ENCODE measurements at places on chromosomes 2 and 18.
A peak's percentile ranks its signal among the peaks of the same experiment; 100 is the strongest.

DNA sequence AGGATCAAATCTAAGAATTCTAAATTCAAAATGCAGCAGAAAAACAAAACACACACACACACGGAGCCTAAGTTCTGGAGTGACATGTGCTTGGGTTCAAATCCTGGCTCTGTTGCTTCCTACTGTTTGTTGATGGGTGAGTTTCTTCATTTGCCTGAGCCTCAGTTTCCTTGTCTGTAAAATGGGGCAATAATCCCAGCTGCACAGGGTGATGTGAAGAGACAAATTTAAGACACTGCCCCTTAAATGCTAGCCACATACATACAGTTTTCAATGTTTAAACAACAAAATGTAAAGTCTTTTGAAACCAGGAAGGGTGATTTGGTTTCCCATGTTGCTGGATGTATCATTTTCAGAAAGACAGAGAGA lies 943 bp upstream of the GPR17 start:
- no peak for DNase-seq

DNA sequence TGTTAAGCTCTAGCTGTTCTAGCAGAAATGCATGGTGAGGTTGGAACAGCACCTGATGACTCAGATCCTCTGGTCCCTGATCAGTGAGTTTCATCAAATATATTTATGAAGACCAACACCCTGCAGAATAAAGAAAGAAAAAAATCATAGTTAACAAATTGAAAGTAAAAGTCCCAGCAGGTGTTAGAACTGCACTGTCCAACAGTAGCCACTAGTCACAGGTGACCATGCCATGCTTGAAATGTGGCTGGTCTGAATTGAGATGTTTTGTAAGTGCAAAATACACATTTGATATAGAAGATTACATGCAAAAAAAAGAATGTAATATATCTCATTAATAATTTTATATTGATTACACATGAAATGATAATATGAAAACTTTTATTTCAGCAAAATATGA lies 1010.7 kb upstream of the ZEB2 start:
- no peak for DNase-seq

DNA sequence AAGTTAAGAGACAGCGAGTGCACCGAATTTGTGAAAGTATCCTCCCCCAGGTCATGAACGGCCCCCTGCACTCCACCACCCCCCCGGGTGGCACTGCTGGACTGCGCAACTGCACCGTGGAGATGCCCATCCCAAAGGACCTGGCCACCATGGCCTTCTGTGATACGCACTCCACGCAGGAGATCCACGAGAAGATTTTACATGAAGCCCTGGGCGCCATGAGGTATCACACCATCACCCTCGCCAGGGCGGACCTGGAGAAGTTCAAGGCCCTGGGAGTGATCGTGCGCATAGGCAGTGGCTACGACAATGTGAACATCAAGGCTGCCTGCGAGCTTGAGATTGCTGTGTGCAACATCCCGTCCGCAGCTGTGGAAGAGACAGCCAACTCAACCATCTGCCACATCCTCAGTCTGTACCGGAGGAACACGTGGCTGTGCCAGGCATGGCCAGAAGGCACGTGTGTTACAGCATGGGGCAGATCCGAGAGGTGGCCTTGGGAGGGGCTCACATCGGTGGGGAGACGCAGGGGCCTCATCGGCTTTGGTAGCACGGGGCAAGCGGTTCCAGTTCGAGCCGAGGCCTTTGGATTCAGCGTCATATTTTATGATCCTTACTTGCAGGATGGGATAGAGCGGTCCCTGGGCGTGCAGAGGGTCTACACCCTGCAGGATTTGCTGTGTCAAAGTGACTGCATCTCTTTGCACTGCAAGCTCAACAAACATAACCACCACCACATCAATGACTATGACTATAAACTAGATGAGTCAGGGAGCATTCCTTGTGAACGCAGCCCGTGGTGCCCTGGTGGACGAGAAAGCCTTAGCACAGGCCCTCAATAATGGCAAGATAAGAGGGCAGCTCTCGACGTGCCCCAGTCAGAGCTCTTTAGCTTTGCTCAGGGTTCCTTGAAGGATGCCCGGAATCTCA lies 290.8 kb upstream of the MC4R start:
- DNase-seq: no peak

DNA sequence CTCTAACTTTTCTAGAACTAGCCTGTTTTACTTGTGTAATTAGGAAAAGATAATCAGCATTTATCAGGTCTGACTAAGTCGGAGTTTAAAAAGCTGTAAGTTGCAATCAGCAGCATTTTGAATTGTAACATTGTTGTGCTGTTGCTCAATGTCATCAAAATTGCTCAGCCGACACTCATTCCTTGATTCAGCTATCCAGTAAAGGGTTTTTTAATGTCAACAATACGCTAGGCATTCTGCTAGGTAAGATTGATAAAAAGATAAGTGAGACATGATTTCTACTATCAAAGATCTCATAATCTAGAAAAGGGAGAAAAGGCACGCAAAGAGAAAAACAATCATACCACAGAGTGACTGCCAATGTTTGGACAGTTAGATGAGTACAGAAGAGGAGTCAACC lies 327.1 kb upstream of the CDH2 start:
- DNase-seq: no peak

DNA sequence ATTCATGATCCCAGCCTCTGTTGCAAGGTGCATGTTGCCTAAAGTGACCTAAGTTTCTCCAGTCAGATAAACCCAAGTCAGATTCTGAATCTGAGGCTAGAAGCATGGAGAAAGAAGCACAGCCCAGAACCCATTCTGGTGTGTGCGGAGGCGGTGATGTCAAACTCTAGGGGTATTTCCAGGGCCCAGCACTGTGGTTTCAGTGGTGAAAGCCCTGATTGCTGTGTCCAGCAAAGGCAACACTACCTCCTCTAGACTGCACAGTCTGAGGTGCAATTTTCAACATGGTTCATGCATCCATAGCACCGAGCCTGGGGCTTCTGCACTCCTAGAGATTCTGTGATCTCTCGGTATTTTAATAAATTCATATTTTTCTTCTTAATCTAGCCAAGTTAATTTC lies 264.8 kb upstream of the KLHL29 start:
- DNase-seq: no peak

DNA sequence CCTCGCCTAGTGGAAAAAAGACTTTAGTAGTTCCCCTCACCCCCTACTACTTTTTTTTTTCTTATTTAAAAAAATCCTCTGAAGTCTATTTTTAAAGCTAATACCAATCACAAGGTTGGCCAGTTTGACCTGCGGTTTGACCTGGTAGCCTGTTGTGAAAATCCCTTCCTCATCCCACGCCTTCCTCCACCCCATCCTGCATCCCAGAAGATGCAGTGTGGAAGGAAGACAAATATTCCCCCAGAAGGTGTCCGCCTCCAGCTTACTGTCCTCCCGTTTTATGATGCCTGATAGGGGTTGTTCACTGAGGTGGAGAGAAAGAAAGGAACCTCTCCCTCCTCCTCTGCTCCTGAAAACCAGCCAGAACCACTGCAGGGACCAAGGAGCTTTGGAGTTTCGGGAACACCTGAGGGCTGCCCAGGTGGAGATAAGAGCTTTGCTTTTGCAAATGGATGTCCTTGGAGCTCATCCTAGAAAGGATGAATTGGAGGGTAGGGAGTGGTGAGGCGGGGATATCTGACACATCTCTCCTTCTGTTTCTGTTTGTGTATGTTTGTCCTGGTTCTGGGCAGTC lies 909 bp downstream of the ATP6V1C2 start:
- no peak for DNase-seq

DNA sequence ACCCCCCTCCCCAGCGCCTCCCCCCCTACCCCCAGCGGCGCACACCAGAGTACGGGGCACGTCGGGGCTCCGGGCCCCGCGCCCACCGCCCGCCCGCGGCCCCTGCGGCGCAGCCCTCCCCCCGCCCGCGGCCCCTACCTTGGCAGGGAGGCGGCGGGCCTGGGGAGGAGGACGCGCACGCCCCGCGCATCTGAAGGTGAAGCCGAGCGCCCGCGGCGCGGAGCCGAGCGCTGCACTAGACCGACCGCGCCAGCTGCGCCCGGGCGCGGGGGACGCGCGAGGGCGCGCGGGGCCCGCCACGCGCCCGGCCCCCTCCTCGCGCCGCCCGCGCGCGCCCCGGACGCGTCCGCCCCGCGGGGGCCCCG lies at the start of gene ZNF516:
Gene ZNF516, minus strand, starts transcription at position 237 of the 365 bp plus-strand sequence. CDS start 52,188 bp downstream, outside the sequence.
- no peak for DNase-seq

DNA sequence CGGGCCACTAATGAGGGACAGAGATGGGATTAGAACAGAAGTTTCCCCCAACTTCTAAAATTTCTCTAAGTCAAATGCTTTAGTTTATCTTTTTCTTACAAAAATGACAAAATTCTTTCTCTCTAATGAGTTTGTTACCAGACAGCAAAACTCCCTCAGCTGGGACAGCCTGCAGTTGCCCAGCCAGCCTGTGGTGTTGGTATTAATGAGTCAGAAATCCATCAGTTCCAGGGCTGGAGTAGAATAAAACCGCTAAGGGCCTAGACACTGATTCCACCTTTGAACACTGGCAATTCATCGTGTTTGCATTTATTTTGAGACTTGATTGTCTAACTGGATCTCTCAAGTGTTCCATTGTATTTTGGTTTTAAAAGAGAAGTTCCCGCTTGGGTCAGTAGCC lies 38.3 kb upstream of the SMAD2 start:
- no peak for DNase-seq

GRCh38 chr2:48069769-48070168 lies 163.5 kb upstream of the FBXO11 start:
- no peak for DNase-seq

GRCh38 chr2:149492923-149493322 lies 94.7 kb downstream of the MMADHC start:
- DNase-seq: no peak

DNA sequence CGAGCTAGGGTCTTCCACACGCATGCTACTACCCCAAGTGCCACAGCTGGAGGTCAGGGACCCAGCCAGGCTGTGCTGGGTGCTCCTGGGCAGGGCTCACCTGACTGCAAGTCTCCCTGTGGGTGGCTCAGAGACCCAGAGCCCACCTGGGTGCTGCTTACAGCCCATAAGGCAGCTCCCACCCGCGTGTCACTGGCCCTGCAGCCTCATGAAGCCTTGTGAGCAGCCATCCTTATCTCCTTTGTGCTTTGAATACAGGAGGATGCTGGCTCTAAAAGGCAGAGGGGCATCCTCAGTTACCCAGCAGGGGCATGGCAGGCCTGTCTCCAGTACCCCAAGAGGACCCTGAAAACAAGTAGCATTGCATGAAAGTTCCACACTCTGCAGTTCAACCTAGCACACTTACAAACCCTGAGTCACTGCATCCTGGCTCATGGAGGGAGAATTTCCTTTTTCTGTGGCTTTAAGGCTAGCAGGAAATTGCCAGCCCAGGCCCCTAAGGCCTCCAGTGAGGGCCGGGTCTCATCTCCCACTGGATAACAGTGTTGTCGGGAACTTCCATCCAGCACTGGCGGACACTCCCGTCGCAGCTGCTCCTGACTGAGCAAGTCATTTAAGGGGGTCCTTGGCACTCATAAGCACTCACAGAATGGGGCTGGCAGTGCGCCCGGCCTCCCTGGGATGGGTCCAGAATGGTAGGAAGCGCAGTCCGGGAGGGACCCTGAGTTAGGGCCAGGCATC lies 137.1 kb downstream of the RPIA start:
- no peak for DNase-seq

GRCh38 chr2:95059656-95060370 lies 34.3 kb downstream of the MAL start:
- no peak for DNase-seq

- DNase-seq: peak; percentile 62
These were observed 78.7 kb downstream of the ABCA12 start for GRCh38 chr2:215059724-215060123.

GRCh38 chr2:170369894-170370293 lies 191.9 kb downstream of the MYO3B start:
- peak; percentile 62 for DNase-seq

- no peak for DNase-seq
These were observed 227.1 kb downstream of the RAB3GAP1 start for GRCh38 chr2:135279209-135279608.

DNA sequence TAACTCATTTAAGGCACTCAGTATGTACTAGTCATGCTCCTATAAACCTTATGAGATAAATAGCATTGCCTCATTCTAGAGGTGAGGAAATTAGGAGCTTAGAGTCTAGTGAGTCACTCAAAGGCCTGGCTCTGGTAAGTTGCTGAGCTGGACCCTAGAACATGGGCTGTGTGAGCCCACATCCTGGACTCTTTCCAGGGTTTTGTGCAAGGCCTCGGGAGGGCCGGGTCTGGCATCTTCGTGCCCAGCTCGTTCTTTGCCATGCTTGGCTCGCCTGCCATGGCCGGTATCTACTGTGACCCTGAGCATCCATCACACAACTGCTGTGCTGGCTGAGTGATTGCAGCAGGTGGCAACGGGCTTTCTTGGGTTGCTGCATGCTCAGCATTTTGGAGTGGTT lies 168.0 kb downstream of the LPIN1 start:
- DNase-seq: no peak

- no peak for DNase-seq
These were observed 693.4 kb upstream of the TMEFF2 start for GRCh38 chr2:192888109-192888508.

GRCh38 chr2:227033471-227034148 lies 130.4 kb downstream of the COL4A4 start:
- no peak for DNase-seq

GRCh38 chr2:150491943-150492342 lies 4.5 kb upstream of the RND3 start:
- no peak for DNase-seq

GRCh38 chr18:58637946-58638345 lies 9.1 kb upstream of the ALPK2 start:
- no peak for DNase-seq

DNA sequence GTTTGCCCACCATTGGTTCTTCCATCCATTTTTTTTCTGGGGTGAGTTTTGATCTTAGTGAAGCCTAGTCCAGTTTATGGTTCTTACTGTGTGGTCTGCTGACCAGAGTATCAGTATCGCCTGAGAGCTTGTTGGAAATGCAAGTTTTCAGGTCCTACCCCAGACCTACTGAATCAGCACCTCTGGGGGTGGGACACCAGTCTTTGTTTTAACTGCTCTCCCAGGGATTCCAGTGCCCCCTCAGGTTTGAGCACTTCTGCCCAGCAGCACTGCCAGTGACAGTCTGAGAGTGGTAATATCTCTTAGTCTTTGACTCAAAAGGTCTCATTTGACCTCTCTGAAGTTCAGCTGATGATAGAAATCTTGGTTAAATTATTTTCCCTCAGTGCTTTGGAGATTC lies 269.3 kb downstream of the ALPK2 start:
- DNase-seq: no peak

Data from NCI-H1694 treated with DMSO at 0.1 percent for 48 hours (cell line).